ENCODE measurements at places on chromosomes 7 and 10.
A peak's percentile ranks its signal among the peaks of the same experiment; 100 is the strongest.

- DNase-seq = no peak
These were observed 27.7 kb upstream of the PRKCQ start for GRCh38 chr10:6607778-6608177.

- DNase-seq = no peak
These were observed 56.5 kb upstream of the WIPF3 start for GRCh38 chr7:29749701-29750321.

DNA sequence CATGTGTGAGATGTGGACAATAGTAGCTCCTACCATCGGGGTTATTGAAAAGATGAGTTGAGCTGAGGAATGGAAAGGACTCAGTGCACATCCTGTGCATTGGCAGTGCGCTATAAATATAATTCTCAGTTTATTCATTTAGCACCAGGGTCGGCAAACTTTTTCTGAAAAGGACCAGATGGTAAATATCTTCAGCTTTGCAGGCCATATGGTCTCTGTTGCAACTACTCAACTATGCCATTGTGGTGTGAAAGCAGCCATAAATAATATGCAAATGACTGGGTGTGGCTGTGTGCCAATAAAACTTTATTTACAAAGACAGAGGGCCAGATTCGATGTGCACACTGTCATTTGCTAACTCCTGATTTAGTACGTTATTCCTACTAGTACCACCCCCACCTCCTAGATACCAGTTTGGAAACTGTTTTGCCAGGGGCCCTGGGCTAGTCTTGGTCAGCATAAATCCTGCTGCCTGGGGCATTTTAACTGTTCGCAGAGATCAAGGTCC is 422.9 kb upstream of the MKI67 start:
- DNase-seq = no peak

DNA sequence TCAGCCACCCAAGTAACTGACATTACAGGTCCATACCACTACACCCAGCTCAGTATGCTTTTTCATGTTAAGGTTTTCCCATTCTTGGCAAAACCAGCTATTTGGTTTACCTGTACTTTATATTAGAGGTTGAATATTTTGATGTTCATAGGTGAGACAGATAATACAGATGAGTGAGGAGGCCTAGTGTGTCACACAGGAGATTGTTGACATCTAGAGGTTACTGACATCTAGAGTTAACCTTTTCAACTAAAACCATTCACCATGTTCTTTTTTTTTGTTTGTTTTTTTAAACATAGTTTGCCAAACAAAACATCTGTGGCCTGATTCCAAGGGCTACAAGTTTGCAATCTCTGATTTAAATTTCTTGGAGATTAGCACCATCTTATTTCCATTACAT is 8.0 kb downstream of the GHITM start:
- no peak for DNase-seq

- DNase-seq = no peak
These were observed 160.0 kb downstream of the SLIT1 start for GRCh38 chr10:97025613-97026242.

DNA sequence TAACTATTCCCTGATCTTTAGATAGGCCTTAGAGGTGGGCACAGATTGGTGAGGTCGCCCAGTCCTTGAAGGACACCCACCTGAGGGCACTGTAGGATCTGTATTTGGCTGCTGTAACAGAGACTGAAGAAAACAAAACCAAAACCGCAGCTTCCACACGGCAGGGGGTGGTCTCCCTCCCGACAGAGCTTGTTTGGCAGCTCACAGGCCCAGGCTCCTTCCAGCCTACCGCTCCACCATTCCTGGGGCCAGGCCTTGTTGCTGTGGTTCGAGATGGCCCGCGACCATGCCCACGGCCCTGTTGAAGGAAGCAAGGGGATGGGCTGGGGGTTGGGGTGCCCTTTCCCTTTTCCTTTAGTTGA is 30.4 kb downstream of the ZNF783 start:
- DNase-seq = no peak

GRCh38 chr7:141275350-141275749 is 201.5 kb downstream of the TMEM178B start:
- no peak for DNase-seq

GRCh38 chr7:17773289-17773626 is 167.0 kb downstream of the SNX13 start:
- no peak for DNase-seq

- DNase-seq = peak; percentile 25
These were observed at the start of gene GSAP for GRCh38 chr7:77415823-77416620. Gene GSAP, minus strand, starts transcription at chr7:77416349. Its CDS starts 28 bp downstream, at chr7:77416321.

DNA sequence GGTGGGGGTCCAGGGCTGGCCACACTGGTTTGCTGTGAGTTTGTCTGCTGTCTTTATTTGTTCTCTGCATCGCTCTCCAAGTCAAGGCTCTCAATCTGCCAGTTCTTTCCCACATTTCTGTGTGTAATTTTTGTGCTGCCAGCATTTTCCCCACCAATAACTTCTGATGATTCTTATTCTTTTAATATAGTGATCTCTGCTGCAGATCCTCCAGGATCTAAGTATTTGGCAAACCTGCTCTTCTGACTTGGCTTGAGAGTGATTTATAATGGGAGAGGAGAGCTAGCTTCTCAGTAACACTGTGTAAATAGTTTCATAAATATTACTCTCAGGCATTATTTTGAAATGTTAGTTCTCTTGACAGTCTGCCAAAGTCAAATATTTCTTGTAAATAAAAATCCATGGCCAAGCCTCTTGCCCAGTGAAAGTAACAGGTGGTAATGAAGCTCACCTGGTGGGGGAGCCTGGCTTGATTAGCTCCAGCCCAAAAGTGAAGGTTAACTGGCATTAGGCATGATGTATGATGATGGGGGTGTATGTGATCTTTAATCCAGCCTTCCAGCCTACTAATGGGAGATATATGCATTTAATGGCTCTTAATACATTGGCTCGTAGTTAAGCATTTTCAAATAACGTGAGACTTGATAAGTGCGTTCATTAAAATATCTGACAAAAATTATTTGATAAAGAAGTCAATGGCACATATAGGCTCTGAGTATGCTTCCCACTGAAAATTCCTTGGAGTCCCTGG is 1055.9 kb downstream of the KCNMA1 start:
- no peak for DNase-seq

GRCh38 chr7:46198701-46199100 is 277.6 kb upstream of the IGFBP3 start:
- no peak for DNase-seq

DNA sequence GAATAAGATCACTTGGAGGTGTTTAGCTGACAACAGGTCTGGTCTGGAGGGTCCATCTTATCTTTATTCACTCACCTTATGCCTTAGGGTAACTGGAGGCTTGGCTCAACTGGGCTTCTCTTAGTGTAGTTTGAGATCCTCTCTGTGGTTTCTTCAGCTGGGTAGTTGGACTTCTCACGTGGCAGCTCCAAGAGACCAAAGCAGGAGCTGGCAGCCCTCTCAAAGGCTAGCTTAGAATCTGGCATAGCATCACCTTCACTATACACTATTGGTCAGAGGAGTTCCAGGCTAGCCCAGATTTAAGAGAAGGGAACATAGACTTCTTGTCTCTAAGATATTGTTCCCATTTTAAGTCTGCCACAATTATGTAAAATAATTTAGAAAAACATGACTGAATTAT is 16.4 kb downstream of the ADK start:
- no peak for DNase-seq

GRCh38 chr7:47420122-47420780 is 161.7 kb downstream of the TNS3 start:
- no peak for DNase-seq

DNA sequence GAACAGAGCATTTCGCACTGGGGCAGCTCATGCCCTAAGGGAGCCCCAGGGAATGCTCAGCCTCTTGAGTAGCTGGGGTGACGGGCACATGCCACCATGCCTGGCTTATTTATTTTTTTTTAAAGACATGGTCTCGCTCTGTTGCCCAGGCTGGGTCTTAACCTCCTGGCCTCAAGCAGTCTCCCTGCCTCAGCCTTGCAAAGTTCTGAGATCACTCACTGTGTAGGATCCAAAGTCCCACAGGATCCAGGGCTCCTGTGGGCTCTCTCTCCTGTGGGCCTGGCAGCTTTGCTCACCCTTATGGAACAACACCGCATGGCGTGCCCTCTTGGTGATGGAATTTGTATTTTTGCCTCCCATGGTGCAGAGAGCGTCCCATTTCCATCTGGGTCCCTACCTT is 34.0 kb downstream of the TMEM120A start:
- DNase-seq = no peak

GRCh38 chr7:98921608-98922372 is 43.5 kb downstream of the TRRAP start:
- DNase-seq = no peak

DNA sequence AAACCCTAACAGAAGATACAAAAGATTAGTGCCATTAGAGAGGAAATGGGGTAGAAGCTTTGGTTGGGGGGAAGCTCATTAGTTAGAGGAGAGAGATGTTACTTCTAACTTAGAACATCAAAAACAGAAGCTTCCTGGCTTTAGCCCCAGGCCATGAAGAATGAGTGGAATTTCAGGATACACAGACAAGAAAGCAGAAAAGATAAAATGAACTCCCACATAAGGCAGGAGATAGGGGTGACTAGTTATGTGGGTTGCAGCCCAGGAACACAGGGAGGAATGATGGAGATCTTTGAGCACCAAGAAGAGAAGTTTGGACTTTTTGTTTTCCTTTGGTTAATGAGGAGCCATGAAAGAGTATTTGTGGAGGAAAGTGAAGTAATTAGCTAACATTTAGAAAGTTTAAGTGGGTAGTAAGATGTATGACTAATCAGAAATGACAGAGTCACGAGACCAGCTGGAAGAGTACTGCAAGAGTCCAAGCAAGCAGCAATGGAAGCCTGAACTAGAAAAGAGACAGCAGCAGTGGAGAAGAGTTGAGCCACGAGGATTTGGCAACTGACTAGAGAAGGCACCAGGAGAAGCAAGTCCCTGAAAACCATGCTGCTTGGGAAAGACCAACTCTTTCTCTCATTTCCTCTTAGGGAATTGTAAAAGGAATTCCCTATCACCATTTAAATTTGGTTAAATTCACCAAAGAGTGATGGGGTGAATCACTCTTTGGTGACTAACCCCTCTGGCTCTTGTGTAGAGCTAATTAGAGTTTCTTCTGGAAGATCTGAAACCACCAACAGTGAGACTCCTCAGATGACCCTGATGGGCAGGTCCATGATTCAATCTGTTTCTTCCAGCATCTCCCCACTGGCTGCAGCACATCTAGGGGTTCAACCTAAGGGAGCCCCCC is 131.9 kb downstream of the KCNMA1 start:
- DNase-seq = no peak

DNA sequence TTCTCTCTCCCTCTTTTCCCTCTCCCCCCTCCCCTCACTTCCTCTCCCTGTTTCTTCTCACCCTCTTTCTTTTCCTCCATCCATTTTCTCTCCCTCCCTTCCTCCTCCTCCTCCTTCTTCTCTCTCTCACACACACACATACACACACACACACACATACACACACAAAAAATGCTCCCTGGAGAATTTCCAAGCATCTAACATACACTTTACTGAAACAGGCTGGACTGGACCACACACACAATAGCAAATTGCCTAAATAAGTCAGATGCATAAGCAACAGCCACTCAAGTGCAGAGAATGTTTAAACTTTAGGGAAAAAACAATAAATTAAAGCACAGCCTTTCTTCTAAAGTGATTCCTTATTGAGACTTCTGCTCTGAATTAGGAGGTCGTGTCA is 267.7 kb downstream of the FGFR2 start:
- no peak for DNase-seq

GRCh38 chr10:100655760-100656421 is 89.5 kb upstream of the PAX2 start:
- no peak for DNase-seq

DNA sequence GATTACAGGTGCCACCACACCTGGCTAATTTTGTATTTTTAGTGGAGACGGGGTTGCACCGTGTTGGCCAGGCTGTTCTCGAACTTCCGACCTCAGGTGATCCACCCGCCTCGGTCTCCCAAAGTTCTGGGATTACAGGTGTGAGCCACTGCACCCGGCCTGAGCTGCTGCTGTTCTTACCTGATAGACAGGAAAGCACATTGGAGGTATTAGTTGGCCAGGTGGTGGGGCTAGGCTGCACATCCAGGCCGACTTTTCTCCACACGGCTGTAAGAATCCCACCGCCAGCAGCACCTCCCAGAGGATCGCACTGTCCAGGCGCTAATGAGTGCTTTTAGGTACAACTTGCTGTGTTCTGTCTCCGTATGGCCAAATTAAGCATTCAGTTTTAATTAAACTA is 112.6 kb downstream of the WDR37 start:
- DNase-seq = no peak

GRCh38 chr10:43904301-43904700 is 255.6 kb upstream of the ZNF32 start:
- DNase-seq = no peak

DNA sequence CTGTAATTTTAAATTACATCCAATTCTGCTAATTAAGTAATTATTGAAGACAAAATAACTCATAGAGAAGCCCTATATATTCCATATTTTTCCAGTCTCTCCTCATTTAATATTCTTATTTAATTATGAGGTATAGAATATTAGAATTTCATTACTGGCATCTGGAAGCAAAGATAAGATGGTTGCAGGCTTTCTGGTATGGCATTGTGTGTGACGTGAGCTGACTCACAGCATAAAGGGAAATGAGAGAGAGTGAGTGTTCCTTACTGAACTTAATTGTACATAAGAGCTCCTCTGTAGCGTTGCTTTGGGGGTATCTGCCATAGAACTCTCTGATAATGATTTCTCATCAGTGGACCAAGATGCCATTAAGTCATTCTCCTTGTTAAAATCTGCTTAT is 127.4 kb upstream of the TEX47 start:
- no peak for DNase-seq
